Activated CD4-positive, alpha-beta T cell treated with anti-CD3 and anti-CD28 coated beads, Interleukin-2, amount 10 ng/mL, durations not matched to agents 7 days and 5 days (primary cell): ENCODE measurements at places on chromosomes 3 and 15. TPM values are rescaled to one million over a fixed set of nuclear protein-coding genes. Genes with fewer than 3 reads are reported as not detected.

TLR9 gene
- total RNA-seq, result 0.55 TPM

ADPGK gene
- total RNA-seq, result 91.4 TPM

AGBL1 gene
- total RNA-seq, result not detected

DNA sequence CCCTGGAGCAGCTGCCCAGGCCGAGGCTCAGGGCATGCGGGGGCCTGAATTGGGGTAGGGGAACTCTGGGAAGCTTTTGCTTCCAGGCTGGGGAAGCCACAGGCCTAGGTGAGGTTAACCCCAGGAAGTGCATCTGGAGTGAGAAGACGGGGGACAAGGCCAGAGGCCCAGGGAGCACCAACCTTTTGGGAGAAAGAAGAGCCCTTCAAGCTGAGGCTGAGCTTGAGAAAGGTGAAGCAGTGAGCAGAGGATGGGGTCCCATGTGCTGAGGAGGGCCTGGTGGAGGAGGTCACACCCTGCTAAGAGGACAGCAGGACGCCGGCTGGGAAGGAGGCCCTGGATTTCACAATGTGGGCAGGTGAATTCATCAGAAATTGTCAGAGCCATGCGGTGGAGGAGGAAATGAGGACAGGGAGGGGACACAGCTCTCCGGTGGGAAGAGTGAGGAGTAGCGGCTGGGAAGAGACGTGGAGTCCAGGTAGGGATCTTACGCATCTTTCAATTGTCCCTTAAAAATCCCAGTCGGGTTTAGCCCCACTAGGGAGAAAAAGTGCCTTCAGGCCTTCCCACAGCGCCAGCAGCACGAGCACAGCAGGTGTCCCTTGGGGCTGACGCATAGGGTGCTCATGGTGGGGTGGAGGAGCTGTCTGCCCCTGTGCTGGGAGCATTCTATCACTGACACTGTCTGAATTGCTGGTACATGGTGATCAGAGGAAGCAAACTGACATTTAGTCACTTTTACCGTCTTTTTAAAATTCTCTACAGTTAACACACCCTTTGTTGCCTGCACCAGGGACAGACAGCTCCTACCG, 50.9 kb downstream of the HCN4 start:
- DNase-seq, result no peak

FBXW12 gene
- not detected for total RNA-seq

- no peak for DNase-seq
Measured at GRCh38 chr15:67755264-67755663, 70.0 kb upstream of the SKOR1 start.

DNA sequence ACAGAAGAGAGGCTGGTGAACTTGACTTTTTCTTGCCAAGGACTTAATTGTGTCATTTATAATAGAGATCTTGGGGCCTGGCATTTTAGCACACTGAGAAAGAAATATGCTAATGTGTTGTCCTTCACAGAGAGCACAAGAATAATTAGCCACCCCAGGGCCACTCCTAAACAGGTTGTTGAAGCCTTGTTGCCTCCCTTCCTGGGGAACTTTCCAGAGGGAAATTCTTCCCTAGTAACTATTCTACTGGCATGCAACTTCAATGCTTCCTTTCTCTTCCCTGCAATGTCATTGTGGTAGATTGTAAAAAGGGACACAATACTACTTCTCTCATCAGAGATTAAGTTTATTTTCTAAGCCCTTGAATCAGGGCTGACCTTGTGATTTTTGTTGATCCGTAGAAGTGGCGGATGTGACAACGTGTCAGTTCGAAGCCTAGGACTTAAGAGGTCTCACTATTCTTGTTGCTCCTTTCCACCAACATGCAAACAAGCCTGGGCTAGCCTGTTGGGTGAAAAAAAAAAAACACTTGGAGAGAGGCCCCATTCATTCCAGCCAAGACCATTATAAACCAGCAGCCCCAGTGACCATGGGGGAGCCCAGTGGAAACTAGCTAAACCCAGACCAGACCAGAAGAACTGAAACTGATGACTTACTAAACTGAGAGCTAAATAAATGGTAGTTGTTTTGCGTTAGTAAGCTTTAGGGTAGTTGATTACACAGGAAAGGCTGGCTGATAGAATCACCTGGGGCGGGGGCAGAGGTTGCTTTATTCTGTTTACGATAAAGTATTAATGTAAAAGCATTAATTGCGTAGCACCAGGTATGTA, 287.2 kb downstream of the SHQ1 start:
- DNase-seq, result no peak

- no peak for DNase-seq
Measured at GRCh38 chr3:81742581-81742980, 18.9 kb downstream of the GBE1 start.

- no peak for DNase-seq
Measured at GRCh38 chr15:40104296-40104864, 4.3 kb downstream of the BMF start.

- DNase-seq, result no peak
Measured at GRCh38 chr3:4332991-4333390, 29.8 kb downstream of the SETMAR start.

DNA sequence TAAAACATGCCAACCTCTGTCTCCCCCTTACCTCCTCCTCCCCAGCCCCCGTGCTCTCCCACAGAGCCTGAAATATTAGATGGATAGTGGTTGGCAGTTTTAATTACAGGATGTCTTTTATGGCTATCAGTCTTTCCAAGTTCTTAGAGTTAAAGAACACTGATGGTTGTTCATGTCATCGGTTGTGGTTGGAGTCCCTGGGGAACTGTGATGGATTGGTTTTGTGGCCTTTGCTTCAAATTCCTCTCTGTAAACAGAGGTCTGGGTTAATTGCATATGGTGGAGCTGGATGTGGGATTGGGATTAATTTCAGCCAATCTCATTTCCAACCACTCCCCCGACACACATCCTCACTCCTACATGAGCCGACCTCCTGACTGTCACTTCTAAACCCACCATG, 164.5 kb upstream of the PROK2 start:
- no peak for DNase-seq

ATP8B4 gene
- 6.8 TPM for total RNA-seq

ALDH1L1 gene
- not detected for total RNA-seq

- no peak for DNase-seq
Measured at GRCh38 chr15:59206623-59207183, at the start of gene LDHAL6B. Gene LDHAL6B (plus strand): TSS chr15:59206843. CDS start chr15:59206941, 98 bp downstream.

GRCh38 chr15:62603742-62604141, 438.7 kb upstream of the C2CD4B start:
- no peak for DNase-seq

DNA sequence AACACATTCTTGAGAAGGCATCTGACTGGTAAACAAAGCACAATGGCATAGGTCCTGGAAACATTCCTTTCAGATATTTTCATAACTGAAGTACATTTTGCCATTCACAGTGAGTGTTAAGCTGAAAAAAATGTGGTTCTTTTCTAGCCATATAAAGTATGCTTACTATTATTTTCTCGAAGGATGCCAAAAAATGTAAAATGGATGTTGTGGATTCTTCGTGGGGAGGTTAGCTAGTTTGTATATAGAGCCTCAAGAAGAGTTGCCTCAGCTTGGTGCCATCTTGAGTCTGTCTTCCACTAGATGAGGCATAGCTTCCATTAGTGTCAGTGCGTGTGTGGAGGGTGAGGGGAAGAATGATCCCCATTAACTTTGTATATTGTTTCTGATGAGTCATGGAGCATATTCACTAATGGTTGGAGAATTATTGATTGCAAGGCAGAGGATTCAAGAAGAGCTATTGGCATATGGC, 4.1 kb downstream of the MBNL1 start:
- no peak for DNase-seq

GRCh38 chr3:4030624-4031023, 231.4 kb downstream of the LRRN1 start:
- no peak for DNase-seq

ROBO1 gene
- total RNA-seq, result 0.55 TPM

GRCh38 chr3:51670053-51670822, 814 bp upstream of the TEX264 start:
- peak; percentile 40 for DNase-seq

ALS2CL gene
- total RNA-seq, result 15.5 TPM

PAQR5 gene
- total RNA-seq, result not detected

DNA sequence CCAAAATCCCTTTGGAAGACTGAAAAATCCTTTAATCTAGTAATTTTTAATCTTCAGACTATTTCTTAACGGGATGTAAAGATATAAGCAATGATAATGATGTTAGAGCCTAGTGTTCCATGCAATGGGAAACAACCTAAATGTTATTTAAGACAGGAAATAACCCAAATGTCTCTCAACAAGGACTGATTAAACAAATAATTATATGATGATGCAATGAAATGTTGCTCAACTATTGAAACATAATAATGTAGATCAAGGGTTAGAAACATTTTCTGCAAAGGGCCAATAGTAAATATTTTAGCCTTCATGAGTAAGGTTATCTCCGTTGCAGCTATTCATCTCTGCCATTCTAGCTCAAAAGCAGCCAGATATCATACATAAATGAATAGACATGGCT, 275.4 kb downstream of the NEK10 start:
- no peak for DNase-seq

GRCh38 chr15:69577397-69577796, 124.8 kb downstream of the RPLP1 start:
- no peak for DNase-seq

DNA sequence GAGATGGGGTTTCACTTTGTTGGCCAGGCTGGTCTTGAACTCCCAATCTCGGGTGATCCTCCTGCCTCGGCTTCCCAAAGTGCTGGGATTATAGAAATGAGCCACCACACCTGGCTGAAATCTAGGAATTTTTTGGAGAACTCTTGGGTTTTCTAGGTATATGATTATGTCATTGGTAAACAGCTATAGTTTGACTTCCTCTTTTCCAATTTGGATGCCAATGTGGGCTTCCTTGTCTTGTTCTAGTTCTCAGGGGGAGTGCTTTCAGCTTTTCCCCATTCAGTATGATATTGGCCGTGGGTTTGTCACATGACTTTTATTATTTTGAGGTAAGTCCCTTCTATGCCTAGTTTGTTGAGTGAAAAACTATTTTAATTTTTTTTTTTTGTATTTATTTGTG, 17.9 kb downstream of the KCNMB3 start:
- DNase-seq, result no peak

GRCh38 chr3:101203411-101203810, 117.0 kb downstream of the IMPG2 start:
- DNase-seq, result no peak

DNA sequence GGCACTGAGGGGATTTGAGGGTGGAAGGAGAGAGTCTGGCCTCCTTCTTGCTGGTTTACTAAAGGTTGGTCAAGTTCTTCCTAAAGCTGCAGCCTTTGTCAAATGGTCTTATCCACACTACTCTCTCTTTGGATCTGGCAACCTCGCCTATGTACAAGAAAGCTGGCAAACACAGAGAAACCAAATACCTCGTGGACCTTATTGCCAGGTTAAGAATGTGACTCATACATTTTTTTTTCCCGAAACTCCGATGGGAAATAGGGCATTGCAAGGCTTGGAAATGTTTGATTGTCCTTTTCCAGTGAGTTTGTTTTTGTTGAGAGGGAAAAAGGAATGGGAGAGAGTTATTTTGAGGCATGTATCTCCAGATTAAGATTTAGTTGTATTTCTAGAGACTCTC, 13.9 kb downstream of the EOMES start:
- no peak for DNase-seq

GRCh38 chr3:43757666-43758321, 67.1 kb downstream of the ABHD5 start:
- DNase-seq, result no peak

RFC4 gene
- 105 TPM for total RNA-seq
